ENCODE measurements at places on chromosomes 6 and 20. TPM values are rescaled to one million over a fixed set of nuclear protein-coding genes. Genes with fewer than 3 reads are reported as not detected.

Gene ISM1
- 7.6 TPM for total RNA-seq

GRCh38 chr20:49558826-49559225 is 9.1 kb downstream of the PTGIS start:
- DNase-seq = no peak

GRCh38 chr6:158718461-158719046 is 68.7 kb downstream of the SYTL3 start:
- peak; percentile 53 for DNase-seq

Gene SUMO4
- 5.5 TPM for total RNA-seq

Gene RPS6KA2
- total RNA-seq = 33.2 TPM

DNA sequence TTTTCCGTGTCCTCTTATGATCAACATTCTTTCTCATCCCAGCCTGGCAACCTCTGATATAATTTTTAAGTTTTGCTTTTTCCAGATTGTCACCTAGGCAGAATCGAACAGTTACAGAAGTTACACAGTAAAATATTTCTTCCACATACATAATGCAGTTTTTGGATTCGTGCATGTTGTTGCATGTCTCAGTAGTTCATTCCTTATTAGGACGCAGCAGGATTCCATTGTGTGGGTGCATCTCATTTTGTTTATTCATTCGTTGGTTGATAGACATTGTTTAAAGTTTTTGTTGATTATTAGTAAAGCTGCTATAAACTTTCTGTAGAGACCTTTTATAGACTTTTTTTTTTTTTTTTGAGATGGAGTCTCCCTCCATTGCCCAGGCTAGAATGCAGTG is 284.3 kb upstream of the FERMT1 start:
- DNase-seq = no peak

- no peak for DNase-seq
These were observed 100.3 kb upstream of the MPC1 start for GRCh38 chr6:166483026-166483425.

DNA sequence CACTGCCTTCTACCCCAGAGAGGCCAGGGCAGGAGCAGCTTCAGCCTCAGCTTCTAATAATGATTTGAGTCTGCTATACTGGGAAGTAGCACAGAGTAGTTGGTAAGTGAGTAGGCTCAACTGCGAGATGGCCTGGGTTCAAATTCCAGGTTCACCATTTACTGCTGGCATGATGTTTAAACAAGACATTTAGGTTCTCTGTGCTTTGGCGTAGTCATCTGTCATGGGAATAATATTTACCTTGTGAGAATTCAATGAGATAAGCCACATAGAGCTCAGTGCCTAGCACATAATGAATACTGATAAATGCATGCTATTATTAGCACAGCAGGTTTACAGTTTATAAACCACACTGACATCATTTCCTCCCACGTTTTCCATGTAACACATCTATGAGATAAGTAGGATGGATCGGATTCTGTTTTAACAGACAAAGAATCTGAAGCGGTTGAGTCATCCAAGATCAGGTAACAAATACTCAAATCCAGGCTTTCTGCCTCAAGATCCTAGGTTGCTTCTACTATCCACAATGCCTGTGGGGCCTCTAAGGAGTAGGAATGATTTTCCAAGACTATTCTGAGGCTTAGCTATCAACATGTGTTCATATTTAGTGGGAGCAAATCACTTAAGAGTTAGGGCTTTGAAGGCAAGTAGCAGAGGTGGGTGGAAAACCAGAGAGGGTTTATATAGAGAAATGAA is 72.9 kb upstream of the DTNBP1 start:
- DNase-seq = peak; percentile 11

Gene RBPJL
- total RNA-seq = not detected

GRCh38 chr6:13579911-13580310 is 5.5 kb downstream of the SIRT5 start:
- no peak for DNase-seq

- no peak for DNase-seq
These were observed 838 bp upstream of the NKX2-2 start for GRCh38 chr20:21514553-21515251.

- DNase-seq = no peak
These were observed 67.3 kb downstream of the PREX1 start for GRCh38 chr20:48760403-48760983.

DNA sequence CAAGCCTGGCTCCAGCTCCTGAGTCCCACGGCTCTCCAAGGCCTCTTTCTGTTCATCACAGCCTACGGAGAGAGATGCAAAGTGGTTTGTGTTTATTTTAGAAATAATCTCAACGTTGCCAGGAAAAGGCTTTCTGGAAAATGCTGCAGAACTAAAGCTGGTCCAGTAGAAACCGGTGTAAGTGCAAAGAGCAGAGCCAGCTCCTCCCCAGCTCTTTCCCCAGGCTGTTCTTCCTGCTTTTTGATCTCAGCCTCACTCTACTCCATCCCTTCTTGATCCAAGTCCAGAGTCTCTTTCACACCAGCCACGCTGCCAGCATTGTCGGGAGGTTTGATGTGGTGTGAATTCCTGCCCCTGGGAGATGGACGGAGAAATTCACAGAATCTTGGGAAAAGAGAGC is 69.8 kb downstream of the TMEM170B start:
- DNase-seq = peak; percentile 79

DNA sequence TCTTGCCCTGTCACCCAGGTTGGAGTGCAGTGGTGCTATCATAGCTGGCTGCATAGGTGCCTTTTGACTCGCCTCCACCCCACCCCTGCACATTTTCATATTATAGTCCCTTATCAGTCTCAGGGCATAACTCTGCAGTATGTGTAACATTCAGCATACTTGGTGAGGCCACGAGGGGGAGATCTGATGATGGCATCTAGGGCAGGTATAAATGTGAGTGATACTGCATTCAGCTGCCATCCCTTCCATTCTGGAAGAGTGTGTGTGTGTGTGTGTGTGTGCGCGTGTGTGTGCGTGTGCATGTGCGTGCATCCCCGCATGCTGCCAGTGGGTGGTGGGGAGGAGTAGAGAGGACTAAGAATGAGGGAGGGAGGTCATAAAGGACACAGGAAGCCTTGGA is 81.4 kb downstream of the JARID2 start:
- no peak for DNase-seq

Gene RIPOR2
- total RNA-seq = 21.3 TPM

DNA sequence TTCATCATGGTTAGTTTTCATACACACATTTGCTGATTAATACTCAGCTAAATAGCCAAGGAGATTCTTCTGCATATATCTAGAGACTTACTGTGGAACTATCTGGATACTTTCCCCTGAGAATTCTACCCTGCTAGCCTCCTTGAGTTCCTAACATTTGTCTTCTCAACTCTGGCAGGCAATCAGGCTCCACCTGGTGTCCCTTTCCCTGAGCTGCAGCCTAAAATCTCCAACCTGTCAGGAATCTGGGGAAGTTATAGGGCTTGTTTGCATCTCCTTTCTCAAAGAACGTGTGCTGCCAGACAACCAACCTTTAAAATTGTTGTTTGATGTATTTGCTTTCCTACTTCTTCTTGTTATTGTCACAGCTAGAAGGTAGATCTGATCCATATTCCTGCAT is 73.4 kb downstream of the FUT9 start:
- no peak for DNase-seq

Gene CDH26
- total RNA-seq = 3.4 TPM

Gene TGM3
- 14.5 TPM for total RNA-seq

- DNase-seq = no peak
These were observed 204.1 kb upstream of the SASH1 start for GRCh38 chr6:148138573-148138972.

- DNase-seq = peak; percentile 81
These were observed 417.1 kb downstream of the BCKDHB start for GRCh38 chr6:80523531-80523997.

DNA sequence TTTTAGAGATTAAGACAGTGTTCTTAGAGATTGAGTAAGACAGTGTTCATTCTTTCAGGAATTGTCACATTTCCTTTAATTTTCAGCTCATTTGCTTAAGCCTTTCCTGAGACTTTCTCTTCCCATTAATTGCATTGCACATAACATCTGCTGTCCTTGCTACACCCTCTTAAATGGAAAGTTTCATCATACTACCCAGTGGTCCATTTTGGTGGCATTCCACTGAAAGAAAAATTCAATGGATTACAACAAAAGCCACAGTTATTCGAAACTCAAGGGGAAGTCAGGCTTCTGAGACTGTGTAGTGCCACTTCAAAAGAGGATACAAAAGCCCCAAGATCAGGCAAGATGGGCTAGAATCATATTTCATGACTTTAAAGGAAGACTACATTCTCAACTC is 64.0 kb downstream of the RSPO3 start:
- no peak for DNase-seq

DNA sequence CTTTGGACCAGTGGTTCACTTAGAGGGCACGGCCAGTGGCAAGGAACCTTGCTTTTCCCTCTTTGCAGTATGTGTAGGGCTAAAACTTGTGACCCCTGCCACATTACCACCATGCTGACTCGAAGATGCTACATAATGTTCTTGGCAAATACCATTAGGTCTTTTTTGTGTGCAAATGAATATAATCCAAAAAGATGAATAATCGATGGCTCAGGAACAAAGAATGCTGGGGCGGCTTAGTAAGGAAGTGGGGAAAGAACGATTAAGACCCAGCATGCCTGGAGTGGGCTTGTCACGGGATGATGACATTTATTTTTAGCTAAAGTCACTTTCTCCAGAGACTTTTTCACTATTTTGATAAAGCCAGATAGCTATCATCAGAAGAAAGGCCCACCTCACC is 23.1 kb downstream of the CMTR1 start:
- DNase-seq = no peak

- peak; percentile 23 for DNase-seq
These were observed 17.5 kb downstream of the MPC1 start for GRCh38 chr6:166365221-166365620.

GRCh38 chr6:117521791-117522502 is 39.5 kb downstream of the DCBLD1 start:
- DNase-seq = no peak

Gene EDN1
- total RNA-seq = 6.7 TPM

DNA sequence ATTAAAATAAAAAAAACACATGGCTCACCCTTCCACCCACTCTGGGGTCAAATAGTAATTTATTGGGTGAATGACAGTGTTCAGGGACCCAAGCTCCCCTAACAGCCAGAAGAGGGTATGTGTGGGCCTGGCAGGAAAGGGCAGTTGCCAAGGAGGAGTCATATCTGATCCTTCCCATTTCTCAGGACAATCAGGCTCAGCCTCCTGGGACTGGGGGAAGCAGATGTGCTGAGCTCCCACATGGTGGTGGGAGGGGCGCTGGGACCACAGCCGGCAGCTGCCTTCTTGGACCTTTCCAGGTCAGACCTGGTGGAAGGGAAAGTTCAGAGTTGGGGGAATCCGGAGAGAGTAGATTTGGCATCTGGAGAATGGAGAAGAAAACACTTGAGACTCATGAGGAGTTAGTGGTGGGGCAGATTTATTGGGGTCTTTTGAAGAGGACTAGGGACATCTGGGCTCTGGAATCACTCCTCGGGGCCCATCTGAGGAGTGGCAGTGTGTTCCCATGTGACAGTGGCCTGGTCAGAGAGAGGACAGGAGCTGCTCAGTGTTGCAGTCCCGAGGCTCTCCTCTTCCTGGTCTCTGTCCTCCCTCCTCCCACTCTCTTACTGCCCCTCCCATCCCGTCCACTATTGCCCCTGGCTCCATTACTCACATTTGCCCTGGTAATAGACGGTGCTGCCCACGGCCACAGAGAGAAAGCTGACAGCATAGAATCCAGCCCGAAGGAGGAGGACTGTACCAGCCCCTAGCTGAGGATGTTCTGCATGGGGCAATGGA is 3.0 kb downstream of the LST1 start:
- no peak for DNase-seq

GRCh38 chr6:114428341-114428740 is 85.5 kb upstream of the HS3ST5 start:
- DNase-seq = no peak

GRCh38 chr6:122752459-122752858 is 27.1 kb upstream of the FABP7 start:
- DNase-seq = no peak

DNA sequence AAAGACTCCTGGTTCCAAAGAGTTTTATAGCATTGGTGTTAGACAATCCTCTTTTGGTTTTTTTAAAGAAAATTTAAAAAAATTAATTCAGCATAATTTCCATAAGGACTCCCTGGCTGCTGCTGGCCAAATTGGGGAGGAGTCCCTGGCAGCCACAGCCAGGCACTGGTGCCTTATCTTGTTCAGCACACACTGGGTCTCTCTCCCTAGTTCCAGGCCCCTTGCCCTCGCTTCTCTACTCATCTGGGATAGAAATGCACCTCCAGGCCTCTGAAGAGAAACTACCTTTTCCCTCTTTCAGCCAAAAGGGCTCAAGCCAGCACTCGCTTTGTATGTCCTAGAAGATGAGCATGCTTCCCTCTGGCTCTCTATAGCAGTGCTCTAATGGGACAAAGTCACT is 13.4 kb upstream of the MAPK13 start:
- no peak for DNase-seq

- no peak for DNase-seq
These were observed 35.4 kb downstream of the FYN start for GRCh38 chr6:111837641-111838500.

- DNase-seq = no peak
These were observed 169.7 kb upstream of the TNFAIP3 start for GRCh38 chr6:137697267-137697938.

DNA sequence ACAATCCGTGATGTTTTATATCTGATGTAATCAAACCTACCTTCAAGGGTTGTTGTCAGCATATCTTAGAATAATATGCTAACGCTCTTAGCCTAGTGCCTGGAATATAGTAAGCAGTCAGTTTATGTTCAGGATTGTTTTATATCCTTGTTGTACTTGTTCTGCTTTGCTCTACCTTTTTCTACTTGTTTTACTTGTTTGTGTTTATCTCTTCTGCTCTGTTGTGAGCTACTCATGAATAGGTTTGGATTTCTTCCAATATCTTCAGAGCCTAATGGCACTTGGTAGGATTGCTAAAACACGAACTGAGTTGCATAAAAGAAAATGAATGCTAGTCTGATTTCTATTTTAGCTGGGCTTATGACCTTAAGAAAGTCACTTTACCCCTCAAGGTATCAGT is 40.1 kb downstream of the DNAH8 start:
- peak; percentile 5 for DNase-seq

DNA sequence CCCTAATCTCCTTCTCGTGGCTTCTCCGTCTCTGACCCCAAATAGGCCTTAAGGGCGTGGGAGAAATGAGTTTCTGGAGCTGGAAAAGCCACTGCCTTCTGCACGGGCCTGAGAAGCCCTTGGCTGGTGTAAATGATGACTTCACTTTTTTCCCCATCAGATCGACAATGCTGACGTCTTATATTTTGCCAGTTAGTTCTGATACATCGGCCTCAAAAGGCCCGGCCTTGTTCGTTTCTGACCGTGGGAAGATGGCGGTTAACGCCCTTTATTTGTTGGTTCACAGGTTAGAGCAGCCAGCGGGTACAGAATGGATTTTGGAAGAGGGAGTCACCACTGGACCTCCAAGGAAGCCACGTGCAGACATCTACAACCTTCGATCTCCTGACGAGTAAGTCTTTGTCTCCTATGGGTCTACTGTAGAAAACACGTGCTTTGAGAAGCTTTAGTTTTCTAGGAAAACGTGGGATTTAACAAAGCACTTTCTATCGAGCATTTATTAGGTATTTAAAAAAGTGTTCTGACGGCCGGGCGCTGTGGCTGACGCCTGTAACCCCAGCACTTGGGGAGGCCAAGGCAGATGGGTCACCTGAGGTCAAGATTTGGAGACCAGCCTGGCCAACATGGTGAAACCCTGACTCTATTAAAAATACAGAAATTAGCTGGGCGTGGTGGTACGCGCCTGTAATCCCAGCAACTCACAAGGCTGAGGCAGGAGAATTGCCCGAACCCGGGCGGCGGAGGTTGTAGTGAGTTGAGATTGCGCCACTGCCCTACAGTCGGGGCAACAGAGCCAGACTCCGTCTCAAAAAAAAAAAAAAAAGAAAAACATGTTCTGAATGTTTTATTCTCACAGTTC is 1.2 kb upstream of the ZNFX1 start:
- no peak for DNase-seq

Data from tongue (tissue), 3 donors.